ENCODE measurements at places on chromosomes 2 and 18.

DNA sequence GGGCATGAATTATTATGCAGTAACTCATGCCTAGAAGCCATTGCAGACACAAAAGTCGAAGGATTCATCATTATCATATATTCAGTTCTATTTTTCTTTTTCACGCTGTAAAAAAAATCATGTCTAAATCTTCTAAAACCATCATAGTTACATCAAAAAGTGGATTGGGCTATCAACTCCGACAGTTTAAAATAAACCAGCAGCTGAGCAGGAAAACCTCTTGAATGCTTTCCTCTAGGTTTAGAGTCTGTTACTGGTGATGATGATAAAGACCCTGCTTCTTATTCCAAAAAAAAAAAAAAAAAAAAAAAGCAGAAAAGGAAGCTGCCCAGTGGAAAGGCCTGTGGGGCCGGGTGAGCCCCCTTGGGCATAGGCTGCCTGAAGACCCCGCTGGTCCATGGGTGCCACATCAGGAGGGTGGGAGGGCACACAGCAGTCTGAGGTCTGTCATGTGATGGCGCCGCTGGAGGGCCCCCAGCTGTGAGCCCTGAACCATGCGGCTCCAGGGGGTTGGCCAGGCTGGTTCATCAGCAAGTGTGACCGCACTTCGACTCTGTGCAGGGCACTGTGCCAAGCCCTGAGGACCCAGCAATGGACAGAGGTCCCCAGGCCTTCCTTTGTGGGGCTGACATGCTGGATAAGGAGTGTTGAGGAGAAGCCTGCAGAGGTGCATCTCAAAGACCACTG, 199.6 kb downstream of the EIPR1 start:
- no peak for DNase-seq

GRCh38 chr18:32773382-32773712, 524 bp upstream of the KLHL14 start:
- DNase-seq: no peak

GRCh38 chr2:150732491-150732890, 245.0 kb upstream of the RND3 start:
- no peak for DNase-seq

DNA sequence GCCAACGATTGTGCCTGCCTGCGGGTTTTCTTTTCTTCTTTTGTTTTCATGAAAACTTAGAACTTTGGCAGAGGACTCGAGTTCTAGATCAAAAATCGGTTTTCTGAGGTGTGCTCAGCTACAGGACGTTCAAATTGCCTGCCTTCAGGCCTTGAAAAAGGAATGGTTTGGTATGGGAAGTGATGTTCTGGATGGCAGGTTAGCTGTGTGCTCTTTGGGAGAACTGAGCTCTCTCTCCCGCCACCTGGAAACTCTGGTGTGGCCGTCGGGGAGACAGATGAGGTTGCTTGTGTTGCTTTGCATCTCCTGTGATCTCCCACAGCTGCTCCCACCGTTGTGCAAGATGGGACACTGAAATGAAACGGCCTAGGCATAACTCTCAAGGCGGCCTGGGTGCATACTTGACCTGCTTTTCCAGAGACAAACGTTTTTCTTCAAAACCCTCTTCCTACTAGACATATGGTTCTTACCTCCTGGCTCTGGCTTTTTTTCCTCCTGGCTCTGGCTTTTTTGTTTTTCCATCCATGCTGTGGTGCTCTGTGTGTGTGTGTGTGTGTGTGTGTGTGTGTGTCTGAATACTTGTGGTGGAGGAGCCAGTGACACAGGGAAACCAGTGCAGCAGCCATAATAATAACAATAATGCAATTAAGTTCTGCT, 2.0 kb downstream of the FMNL2 start:
- DNase-seq: no peak

- DNase-seq: no peak
These were observed 361 bp upstream of the HAT1 start for GRCh38 chr2:171921970-171922229.

DNA sequence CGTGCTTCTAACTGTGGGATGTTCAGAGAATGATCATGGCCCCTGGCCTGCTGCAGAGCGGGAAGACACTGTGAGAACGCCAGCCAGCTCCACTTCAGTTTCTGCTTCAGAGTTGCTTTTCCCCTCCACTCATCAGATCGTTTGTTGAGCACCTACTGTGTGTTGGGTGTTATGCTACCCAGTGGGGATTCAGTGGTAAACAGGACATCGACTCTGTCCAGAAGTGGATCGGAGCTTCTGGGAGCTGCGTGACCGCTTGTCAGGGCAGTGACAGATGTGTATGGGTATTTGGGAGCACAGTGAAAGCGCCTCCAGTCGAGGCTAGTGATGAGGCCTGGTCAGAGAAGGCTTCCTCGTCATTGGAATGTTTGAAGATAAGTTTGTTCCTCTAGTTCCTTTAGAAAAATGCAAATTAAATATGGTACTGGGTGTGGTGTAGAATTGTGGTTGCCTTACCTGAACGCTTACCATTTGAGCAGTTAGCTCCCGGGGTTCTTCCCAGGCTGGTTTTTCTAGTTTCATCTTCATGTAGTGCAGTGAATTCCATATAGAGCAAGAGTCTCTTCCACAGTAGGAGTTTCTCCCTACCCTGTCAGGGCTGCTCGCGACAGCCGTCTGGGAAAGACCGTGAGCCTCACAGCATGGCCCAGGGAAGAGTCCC, 2.8 kb downstream of the RAB12 start:
- DNase-seq: no peak

GRCh38 chr2:176148751-176149421, 2.5 kb upstream of the HOXD4 start:
- DNase-seq: no peak

DNA sequence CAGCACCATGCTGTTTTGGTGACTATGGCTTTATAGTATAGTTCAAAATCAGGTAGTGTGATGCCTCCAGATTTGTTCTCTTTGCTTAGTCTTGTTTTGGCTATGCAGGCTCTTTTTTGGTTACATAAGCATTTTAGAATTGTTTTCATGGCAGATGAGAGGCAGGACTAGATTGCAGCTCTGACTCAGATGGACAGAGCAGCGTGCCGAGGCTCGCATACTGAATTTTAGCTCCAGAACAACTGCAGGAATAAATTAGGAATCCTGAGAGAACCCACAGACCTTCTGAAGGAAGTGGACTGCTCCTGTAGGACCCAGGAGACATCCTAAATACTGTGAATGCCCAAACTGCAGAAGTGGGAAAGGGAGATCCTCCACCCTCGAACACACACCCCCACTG, 141.6 kb downstream of the NETO1 start:
- no peak for DNase-seq

- no peak for DNase-seq
These were observed 11.1 kb downstream of the LIMS2 start for GRCh38 chr2:127664065-127664894.

GRCh38 chr2:173149491-173149890, 73.8 kb downstream of the MAP3K20 start:
- DNase-seq: no peak
